ENCODE measurements at places on chromosomes 5 and 9.

DNA sequence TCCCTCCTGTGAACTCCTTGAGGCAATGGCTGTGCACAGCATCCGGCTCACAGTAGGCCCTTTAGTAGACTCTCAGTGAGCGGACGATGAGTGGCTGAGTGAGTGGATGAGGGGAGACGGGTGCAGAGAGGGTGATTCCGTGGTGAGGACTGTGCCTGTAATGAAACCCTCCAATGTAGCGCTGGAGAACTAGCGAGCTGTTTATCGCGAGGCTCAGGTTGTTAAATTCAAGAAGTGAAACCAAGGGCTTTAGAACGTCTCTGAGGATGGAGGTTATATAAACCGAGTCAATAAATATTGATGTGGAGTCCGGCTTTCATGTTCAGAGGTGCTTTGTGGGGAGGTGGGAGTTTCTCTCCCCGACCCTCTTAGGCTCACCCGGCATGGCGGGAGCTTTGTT is 53.2 kb downstream of the NSG2 start:
- DNase-seq, result no peak

DNA sequence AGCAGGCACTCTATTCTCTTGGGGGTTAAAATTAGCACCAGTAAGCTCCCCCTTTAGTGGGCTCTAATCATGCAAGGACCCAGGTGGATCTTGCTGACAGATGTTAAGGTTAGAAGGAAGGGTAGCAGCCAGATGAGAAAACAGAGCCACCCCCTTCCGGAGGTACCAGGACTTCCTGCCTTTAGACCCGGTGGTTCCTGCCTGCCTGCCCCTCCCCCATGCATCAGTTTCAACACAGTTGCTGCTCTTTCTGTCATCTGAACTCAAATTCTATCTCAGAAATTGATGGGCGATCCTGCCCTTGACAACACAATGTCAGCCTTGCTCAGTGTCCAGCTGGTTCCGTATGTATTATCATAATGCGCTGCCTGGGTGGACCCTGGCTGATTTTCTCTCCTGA is 287.3 kb downstream of the EBF1 start:
- peak; percentile 25 for DNase-seq

DNA sequence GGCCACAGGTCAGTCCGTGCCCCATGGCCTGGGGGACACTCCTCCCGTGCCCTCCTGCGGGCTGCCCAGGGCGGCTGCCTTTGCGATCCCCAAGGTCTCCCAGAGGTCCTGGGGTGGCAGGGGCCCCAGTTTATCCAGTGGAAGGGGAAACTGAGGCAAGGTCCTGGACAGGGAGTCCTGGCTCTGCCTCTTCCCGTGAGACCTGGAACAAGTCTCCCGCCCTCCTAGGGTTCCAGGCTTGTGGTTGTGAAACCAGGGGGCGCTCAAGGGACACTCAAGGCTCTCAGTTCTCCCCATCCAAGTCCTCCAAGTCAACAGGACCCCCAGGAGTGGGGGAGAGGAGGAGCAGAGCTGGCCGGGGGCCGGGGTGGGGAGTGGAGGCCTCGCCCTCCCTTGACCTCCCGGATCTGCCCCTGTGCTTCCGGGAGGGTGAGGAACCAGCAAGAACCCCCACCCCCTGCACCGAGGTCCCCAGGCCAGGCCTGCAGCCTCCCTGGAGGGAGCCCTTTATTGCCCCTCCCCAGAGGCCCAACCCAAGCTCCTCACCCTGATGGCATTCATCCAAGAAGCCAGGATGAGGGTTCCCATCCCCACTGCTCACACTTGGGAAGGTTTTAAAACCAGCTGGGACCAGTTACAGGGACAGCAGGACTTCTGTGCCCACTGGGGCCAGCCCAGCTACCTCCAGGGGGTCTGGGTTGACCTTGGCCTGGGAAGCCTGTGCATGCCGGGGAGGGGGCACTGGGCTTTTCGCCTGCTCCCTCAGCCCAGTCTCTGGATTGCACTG is 24.7 kb upstream of the TMEM250 start:
- DNase-seq, result no peak

GRCh38 chr5:42948961-42949347 is 91.2 kb downstream of the ANXA2R start:
- no peak for DNase-seq

- DNase-seq, result no peak
Measured at GRCh38 chr5:58462154-58462553, 2.3 kb upstream of the PLK2 start.

DNA sequence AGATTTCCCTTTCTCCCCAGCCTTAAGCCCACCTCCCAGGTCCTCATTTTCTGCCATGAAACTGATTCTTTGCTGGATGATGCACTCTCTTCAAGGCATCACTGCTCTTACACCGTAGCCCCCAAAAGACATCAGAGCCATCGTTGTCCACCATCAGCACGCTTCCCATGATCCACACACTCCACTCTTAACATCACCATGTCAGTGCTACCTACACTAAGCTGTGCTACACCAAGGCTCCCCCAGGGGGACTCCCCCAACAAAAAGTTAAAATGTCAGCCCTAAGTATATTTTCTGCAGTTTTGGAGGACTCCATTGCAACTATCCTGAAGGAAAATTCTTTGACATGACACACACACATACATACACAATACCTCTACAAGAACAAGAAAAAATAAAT is 34.1 kb upstream of the KIF2A start:
- no peak for DNase-seq

DNA sequence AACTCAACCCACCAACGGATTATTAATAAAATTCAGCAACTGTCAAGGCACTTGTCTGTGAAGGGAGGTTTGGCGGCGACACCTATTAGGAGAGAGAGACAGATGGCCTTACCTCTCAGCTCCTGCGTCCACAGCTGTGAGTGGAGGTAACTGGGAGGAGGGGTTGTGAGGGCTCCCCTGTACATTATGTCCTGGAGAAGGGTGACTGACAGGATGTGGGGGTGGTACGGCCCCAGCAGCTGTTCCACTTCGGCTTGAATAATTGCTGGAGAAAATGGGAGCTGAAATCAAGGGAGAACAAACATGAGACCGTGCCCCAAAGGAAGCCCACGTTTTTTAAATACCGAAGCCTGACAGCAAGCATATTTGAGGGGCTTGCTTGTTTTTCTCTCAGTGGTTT is 353.5 kb upstream of the RFX3 start:
- no peak for DNase-seq

DNA sequence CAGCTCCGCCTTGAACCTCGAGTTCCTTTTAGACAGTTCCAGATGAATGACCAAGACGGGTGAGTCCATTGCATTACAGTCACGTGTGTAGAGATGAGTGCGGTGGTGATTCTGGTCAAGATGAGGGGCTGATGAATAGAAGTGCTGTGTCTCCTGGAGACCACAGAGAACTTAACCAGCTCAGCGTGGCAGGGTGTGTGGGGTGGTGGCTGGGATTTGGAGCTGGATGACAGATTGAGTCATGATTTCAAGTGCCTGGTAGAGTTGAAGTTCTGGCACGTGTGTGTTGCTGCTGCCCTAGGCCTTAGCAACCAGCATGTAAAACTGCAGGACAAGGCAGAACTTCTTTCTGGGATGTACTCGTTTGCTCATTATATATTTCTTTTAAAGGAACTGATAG is 53.3 kb downstream of the PRRC2B start:
- no peak for DNase-seq

GRCh38 chr5:8363138-8363537 is 494.2 kb downstream of the MTRR start:
- DNase-seq, result no peak

- DNase-seq, result no peak
Measured at GRCh38 chr5:177538876-177539275, 15.5 kb downstream of the FAM193B start.

- DNase-seq, result peak; percentile 52
Measured at GRCh38 chr5:43396762-43397304, 15.4 kb downstream of the CCL28 start.

DNA sequence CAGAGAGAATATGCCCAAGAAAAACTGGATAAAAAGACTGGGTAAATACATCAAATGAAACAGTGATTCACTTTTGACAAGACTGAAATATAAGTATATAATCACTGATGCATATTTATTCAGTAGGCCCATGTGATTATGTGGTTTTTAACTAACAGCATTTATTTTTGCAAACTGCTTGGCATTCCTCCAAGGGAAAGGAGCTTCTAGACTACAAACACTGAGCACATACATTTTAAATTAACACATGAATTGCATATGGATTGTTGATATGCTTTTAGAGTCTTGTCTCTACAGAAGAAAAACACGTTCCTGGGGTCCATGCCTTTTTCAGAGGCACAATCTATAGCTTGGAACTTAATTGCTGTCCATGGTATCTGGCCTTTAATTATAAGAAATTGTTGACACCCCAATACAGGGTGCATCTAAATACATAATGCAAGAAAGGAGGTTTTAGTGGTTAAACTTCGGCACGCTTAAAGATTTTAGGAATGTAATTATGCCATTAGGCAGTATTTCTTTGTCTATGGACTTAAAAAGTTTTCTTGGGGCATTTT is 6.9 kb upstream of the MEIKIN start:
- no peak for DNase-seq

- DNase-seq, result no peak
Measured at GRCh38 chr9:136403915-136404800, 4.2 kb upstream of the SNAPC4 start.

GRCh38 chr9:132381966-132382541 is 24.6 kb downstream of the TTF1 start:
- no peak for DNase-seq
